NCI-H69 (cell line): ENCODE measurements at places on chromosomes 1 and 21.

- peak; percentile 77 for DNase-seq
These were observed 56.5 kb downstream of the WLS start for GRCh38 chr1:68175621-68176398.

GRCh38 chr21:31098576-31099005 lies 60.3 kb upstream of the KRTAP19-8 start:
- DNase-seq = peak; percentile 72

DNA sequence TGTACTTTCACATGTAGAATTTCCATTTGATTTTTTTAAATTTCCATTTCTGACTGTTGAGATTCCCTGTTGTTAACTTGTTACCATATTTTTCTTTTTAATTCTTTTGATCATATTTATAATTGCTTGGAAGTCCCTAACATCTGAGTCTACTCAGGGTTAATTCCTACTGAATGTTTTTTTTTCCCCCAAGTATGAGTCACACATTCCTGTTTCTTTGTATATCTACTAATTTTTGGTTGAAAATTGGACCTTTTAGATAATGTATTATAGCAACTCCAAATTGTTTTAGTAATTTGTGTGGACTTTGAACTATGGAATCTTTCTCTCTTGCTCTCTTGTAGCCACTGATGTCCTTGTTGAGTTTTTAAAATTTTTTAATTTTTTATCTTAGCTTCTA lies 54.6 kb downstream of the STXBP3 start:
- DNase-seq = no peak

DNA sequence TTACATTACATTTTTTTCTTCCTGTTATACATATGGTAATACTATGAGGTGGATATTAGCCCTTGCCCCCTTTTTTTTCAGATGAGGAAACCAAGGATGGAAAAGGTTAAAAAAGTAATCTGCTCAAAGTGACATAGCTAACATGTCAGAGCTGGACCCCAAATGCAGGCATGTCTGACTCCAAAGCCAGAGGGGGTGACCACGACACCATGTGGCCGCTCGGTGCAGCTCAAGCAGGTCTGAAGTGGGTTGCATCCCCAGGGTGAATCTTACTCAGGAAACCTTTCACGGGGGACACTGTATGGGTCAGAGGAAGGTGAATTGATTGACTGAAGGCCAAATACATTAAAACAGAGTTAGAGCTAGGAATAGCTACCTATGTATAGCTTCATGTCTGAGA lies 34.8 kb downstream of the CD34 start:
- DNase-seq = no peak

DNA sequence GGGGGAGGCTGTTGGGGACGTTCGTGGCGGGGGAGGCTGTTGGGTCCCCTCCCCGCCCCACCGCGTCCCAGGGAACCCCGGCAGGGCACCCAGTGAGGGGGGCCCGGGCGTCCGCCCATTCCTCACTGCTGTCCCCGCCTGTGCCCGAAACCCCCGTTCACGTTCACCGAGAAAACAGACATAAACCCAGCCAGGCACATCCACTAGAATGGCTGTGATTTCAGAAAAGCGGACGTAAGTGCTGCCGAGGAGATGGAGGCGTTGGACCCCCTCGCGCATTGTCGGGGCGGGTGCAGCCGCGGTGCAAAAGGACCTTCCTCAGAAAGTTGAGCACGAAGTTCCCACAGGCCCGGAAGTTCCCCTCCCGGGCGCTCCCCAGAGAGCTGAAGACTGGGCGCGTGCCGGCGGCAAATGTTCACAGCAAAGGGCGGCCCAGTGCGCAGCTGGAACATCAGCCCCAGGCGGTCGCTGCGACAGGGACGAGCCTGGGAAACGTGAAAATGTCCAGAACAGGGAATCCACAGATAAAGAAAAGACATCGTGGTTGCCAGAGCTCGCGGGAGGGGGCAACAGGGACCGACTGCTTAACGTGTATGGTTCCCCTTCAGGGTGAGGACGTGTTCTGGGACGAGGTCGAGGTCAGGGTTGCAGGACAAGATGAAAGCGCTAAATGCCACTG lies 18.5 kb upstream of the SAMD11 start:
- peak; percentile 74 for DNase-seq

DNA sequence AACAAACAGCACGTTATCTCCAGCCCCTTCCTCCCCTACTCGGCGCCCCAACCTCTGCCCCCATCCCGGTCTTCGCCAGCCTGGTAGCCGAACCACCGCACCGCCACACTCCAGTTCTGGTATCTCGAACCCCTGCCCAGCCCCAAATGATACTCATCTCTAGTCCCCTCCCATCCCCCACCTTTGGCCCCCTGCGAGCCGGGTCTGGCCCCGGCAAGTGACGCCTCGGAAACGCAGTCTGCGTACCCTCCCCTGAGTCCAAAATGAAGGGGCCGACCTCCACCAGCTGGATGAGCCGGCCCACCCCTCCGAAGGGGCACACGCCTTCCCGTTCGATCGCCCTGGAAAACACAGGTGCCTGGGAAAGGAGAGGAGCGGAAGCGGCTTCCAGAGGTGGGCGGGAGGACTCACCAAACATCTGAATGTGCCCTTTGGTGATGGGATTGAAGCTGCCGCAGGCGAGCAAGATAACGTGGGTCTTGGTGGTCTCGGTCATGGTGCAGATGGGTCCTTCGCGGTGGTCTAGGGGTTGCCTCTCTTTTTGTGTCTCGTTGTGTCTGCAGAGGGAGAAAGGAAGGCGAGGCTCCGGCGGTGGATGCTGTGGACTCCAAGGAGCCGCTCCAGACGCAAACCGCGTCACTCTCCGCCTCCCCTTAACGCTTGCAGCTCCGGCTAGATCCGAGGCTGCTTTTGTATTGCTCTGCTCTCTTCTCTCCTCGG lies at the start of gene NMNAT2:
Gene NMNAT2, minus strand, starts transcription at position 609 of the 720 bp plus-strand sequence. Its CDS starts 113 bp downstream, at position 496.
- peak; percentile 86 for DNase-seq

DNA sequence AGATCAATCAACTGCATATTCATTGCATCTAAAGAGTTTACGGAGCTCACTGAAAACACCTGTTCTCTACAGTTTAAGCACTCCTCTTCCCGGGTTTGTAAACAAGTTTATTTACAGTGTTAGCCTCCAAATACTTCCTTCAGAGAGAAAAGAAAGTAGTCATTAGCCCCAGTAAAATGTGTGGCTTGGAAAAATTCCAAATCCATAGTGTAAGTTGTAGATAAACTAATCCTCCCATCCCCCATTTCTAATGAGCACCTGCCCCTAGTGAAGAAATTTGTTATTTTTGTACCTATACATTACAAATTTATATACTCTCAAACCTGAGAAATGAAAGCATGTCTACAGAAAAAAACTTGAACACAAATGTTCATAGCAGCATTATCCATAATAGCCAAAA lies 21.9 kb downstream of the PUM1 start:
- DNase-seq = peak; percentile 7

DNA sequence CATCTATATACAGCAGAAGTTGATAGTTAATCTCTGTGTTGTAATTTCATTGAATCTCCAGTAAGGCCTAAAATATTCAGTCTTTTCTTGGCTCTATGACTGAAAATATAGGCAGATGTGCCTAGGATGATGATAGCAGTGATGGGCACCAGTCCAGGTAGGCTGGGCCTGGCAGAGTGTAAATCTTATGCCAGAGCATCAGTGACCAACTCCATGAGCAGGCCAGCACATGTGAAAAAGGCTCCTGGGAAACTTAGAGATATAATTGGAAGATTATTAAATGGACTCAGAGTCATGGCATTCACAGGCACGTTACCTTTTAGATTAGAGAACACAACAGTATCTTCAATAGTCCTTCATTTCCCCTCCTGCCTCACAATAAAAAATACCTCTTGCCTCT lies 20.7 kb upstream of the CYYR1 start:
- DNase-seq = no peak

DNA sequence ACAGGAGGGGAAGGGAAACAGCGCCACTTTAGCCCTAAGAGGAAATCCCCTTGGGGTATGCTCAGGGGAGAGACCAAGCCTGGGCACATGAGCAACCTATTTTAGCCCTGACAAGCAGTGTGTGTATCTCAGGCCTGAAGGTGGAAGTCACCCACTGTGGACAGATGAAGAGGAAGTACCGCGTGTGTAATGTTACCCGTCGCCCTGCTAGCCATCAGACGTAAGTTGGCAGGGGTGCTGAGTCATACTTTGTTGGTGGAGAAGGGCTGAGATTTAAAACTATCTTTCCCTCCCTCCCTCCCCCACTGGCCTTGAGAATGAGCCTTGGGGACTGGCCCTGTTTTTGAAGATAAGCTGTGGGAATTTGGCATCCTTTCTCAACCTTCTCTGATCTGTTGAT lies 11.2 kb downstream of the AGO1 start:
- no peak for DNase-seq

GRCh38 chr1:215545096-215545495 lies 22.0 kb upstream of the KCTD3 start:
- peak; percentile 49 for DNase-seq

- DNase-seq = no peak
These were observed 178.6 kb downstream of the GIPC2 start for GRCh38 chr1:78224246-78224785.

GRCh38 chr1:228280106-228280901 lies 72.5 kb downstream of the OBSCN start:
- no peak for DNase-seq
